ENCODE measurements at places on chromosomes 12 and 14.

- no peak for DNase-seq
Measured at GRCh38 chr12:98137278-98137677, 378.1 kb upstream of the TMPO start.

DNA sequence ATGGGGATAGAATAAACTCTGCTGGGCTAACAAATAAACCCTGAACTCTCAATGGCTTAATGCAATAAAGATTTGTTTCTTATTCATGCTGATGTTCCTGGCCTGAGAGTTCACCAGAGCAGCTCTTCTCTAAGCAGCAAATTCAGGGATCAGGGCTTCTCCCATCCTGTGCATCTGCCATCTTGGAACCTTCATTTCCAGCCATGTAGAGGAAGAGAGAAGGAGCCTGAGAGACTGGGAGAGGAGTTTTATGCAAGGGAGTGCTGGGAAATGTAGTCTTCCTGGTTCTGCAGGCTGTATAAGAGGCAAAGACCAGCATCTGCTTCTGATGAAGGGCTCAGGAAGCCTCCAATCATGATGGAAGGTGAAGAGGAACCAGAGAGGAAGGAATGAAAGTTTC is 20.6 kb upstream of the APOLD1 start:
- no peak for DNase-seq

- no peak for DNase-seq
Measured at GRCh38 chr14:68423686-68424085, 369.2 kb downstream of the ZFP36L1 start.

DNA sequence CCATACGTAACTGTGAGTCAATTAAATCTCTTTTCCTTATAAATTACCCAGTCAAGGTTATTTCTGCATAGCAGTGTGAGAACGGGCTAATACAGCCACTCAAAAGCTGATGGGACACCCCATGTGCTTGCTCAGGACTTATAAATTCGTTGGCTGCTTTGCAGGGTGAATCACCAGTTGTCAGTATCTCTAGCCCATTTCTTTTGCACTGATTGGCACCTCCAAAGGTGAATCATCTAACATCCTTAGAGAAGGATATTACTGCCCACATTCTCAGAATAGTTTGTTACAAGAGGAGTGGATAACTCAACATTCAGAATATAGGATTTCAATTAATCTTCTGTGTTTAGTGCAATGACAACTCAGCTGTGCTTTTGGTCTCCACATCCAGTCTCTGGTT is 601.5 kb downstream of the KCNH5 start:
- no peak for DNase-seq

GRCh38 chr14:51367600-51367931 is 127.5 kb downstream of the TMX1 start:
- no peak for DNase-seq

DNA sequence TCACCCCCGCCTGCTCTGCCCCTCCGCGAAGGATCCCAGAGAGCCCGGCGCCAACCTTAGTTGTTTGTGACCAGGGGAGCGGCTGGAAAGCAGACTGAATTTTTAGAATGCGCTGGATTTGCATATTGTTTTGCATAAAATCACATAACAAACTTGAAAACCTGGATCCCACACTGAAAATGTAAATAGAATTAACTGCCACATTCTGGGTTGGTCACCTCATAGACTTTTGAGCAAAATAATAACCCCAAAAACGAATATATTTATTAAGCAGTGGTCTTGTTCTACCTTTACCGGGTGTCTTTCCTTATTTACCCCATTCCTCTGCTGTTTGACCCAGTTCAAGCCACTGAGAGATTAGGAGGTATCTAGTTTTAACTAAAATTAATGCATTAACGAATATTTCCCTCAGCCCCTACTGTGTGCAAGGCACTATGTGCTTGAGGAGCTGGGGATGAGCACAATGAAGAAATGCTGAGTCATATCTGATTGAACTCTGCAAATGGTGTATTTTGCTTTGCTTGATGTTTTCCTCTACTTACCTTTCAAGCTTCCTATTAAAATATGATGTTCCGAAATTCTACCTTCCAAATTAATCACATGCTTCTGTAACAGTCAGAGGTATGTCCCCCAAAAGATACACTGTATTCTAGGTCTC is 438 bp upstream of the EGLN3 start:
- no peak for DNase-seq
